ENCODE measurements at places on chromosomes 12 and 14.

DNA sequence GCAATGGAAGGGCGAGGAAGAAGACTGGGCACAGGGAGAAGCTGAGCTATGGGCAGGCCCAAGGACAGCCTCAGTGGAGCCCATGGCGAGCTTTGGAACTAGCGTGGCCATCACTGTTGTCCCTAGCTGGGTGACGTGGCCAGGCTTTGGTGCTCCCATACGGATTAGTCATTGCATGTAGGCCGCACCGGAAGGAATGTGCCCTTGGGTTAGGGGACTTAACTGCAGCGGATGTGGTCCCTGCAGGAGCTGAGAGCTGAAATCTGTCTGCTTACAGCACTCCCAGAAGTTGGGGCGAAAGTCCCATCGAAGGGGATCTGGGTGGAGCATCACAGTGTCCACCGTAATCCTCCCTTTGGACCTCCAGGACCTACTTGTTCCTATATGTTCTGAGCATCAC, 133.7 kb downstream of the PAPOLA start:
- DNase-seq, result no peak

DNA sequence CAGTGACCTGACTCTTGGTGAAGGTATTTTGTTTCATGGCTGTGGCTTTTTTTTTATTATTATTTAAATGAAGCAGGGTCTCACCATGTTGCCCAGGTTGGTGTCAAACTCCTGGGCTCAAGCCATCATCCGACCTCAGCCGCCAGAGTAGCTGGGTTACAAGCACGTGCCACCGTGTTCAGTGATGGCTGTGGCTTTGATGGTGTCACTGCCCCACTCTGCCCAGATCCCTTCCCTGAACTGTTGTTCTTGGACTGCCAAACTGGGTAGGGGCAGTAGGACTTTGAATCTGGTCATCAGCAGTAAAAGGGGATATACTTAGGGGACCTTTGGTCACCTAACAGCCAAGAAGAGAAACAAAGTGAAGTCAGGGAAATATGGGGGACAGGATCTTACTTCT, 19.4 kb downstream of the B4GALNT3 start:
- no peak for DNase-seq

DNA sequence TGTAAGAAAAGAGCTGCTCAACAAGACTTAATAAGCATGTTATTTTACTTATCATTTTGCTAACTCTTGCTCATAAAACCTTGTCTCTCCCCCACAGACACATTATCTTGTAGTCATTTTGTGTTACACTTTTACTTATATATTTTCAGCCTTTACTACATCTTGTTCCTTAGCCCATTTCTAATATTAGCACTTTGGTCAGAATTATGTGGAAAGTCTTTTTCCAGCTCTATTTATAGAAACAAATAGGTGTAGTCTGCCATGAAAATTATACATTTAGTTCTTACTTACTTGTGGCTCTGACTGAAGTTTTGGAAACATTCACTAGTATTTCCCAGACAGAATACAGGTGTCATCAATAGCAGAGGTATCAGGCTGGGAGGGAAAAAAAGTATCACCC, 76.1 kb downstream of the TMEM116 start:
- no peak for DNase-seq

DNA sequence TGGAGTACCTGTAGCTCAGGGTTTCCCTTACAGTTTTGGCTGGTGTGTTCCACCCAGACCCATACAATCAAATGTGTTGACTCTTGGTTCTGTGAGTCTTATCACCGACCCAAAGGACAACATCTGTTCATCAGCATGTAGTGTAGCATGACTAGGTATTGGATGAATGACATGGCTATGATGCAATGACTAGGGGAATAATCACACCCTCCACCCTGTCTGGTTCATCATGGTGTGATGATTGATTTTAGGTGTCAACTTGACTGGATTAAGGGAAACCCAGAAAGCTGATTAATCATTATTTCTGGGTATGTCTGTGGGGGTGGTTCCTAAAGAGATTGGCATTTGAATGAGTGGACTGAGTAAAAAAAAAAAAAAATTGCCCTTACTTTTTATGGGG, 311.3 kb downstream of the DPF3 start:
- no peak for DNase-seq

GRCh38 chr12:92568691-92569090, 134.1 kb upstream of the PLEKHG7 start:
- DNase-seq, result no peak

DNA sequence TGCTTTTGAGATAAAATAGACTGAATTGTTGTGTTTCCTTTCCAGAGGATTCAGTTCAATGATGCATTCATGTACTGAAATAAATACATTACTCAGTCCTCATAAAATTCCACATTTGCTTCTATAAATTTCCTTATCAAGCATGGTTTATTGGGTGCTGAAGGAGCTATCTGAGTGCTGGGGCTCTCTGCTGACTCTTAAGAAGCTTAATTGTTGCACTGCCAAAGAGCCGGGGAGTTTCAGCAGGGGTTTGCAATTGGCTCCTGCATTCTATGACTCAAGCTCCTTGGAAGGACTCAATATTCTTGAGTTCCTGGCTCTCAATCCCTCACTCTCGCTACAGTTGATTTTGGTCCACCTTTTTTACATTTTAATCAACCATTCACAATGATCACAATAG, 69.8 kb upstream of the PYGL start:
- no peak for DNase-seq

DNA sequence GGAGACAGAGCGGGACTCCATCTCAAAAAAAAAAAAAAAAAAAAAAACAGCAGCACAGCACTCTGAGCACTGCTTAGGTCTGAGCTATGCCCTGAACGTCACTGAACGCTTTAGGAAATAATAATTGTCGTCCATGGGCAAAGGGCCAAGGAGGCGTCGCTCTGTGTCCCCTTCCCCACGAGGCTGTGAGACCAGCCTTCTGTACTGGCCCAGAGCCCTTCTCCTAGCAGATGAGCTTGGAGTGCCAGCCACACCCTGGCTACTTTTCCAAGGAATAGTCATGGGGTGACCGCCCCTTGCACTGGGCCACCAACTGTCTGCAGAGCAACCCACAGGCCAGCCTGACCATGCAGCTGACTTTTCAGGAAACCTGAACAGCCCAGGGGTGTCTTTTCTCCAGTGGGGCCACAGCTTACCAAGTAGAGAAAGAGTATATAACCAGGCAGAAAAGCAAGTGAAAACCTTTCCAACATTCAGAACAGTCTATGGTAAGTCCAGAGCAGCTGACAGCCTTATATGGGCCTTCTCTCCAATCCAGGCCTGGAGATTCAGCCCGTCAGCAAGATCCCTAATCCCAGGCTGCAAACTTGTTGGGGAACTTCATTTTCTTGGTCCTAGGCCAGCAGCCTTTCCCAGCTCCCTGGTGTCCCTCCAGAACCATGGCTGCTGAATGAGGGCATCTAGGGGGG, 28.5 kb downstream of the CD9 start:
- no peak for DNase-seq

GRCh38 chr14:70009961-70010360, 130.7 kb downstream of the SMOC1 start:
- DNase-seq, result no peak

- DNase-seq, result no peak
These were observed 3.3 kb upstream of the PIWIL1 start for GRCh38 chr12:130334399-130334798.

GRCh38 chr14:71169861-71170260, 262.6 kb downstream of the PCNX1 start:
- DNase-seq, result no peak

GRCh38 chr12:122983789-122984515, 3.5 kb downstream of the ARL6IP4 start:
- DNase-seq, result no peak

DNA sequence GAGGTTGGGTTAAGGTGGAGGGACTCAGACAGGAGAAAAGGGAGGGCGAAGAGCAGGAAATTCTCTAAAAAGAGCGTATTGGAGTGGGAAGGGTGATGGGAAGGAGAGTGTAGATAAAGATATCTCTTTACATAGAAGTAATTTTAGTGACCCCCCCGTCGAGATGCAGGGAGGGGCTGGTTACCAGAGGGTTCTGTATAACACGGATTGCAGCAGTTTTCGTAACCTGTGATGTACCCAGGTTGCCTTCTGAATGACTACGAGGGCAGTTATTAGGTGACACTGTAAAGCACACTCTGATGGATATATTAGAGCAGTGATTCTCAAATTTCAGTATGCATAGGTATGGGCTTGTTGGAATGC, 443 bp downstream of the DNAL1 start:
- DNase-seq, result no peak
